ENCODE measurements at places on chromosomes 1 and 21. TPM values are rescaled to one million over a fixed set of nuclear protein-coding genes. Genes with fewer than 3 reads are reported as not detected.
A peak's percentile ranks its signal among the peaks of the same experiment; 100 is the strongest.

The TMCO1 gene
- total RNA-seq = 33.1 TPM

DNA sequence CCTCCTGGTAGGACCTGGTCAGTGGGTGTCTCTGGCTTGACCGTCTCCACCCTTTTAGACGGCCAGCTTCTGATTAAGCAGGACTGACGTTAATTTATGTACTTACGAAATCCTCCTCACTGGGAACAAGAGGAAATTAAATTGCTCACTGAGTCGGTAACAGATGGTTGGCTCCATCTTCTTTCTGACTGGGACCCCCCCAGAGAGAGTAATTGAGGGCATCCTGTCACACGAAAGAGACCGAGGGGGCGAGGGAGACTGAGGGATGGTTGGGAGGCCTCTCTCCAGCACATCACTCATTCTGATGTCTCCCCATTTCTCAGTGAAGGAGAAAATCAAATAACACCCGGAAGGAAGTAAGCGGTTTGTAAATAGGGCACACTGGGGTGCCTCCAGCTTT is 104.8 kb downstream of the OMA1 start:
- H3K27ac ChIP-seq = no peak overlapping the region
- H3K27me3 ChIP-seq = no peaks in the 10 kb centered on the region
- H3K4me1 ChIP-seq = no peaks in the 10 kb centered on the region
- H3K4me3 ChIP-seq = no peak overlapping the region

DNA sequence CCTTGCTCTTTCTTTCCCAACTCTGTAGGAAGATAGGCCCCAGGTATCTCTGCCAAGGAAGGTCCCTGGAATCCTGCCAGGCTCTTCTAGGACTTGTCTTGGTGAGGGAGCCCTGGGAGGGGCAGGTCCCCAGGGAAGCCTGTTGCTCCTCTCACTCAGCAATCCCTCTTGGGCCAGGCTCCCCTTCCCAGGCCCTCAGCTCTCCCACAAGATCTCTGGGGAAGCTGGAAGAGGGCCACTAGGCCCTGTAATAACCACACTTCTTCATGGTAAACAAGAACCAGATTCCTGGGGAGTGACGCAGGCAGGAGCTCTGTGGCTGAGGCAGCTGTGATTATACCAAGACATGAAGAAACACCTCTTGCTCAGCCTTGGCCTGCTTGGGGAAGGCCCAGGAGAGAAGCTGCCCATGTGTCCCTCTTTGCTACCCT is 9.9 kb upstream of the MAPKAPK2 start:
- peak overlapping the region; percentile 82 for H3K27ac ChIP-seq
- no peak for DNase-seq
- H3K27me3 ChIP-seq = no peaks in the 10 kb centered on the region
- peaks cover 35% of the 10 kb centered on the region for H3K4me1 ChIP-seq

DNA sequence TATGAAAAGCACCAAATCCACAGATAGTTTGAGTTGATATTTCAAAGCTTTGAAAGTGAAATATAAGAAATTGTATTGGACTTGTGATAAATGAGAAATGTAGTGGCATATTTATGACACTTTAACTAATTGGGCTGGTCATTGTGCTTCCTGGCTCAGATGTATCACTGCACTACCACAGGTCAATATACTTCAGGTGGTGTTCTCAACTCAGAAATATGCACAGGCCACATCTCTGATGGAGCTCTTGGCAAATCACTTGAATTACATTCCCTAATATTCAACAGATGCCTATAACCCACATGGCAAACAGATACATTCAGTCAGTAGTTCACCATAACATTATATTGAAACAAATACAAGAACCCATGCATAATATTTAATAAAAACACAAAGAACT is 209.6 kb downstream of the LYPLAL1 start:
- H3K36me3 ChIP-seq = no peaks in the 10 kb centered on the region
- no peak overlapping the region for H3K4me3 ChIP-seq
- DNase-seq = no peak
- no peaks in the 10 kb centered on the region for H3K4me1 ChIP-seq
- no peaks in the 10 kb centered on the region for H3K27me3 ChIP-seq
